RPMI8226 (cell line): ENCODE measurements at places on chromosomes 1 and 21.

DNA sequence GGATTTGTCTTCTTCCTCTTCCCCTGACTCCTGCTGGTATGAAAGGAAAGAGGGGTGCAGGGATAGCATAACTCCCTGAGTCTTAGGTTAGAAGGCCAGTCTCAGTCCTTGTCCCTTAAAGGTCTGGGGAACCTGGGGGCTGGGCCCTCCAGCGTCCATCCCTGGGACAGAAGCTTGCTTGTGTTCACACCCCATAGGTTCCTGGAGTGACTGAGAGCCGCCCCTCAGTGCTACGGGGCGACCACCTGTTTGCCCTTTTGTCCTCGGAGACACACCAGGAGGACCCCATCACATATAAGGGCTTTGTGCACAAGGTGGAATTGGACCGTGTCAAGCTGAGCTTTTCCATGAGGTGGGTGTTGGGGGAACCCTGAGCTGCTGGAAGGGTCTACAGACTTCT, 13.1 kb downstream of the RHOC start:
- no peak for DNase-seq

DNA sequence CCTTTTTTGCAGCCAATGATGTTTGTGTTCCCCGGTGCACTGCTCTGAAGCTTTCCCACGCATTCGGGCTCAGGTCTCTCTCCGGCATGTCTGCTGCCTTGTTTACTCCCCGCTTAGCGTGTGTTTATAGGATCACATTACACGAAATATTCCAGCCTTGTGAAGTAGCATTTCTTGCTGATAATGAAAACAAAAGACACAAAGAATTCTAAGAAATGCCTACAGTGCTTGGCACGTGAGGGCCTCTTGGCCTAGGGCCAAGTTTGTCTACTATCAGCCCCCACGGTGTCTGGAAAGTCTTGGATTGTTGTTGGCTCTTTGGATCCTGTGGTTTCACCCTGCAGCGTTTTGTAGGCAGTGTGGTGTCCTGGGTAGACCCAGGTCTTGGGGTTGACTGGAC, 11.2 kb upstream of the GSTM4 start:
- DNase-seq, result no peak

DNA sequence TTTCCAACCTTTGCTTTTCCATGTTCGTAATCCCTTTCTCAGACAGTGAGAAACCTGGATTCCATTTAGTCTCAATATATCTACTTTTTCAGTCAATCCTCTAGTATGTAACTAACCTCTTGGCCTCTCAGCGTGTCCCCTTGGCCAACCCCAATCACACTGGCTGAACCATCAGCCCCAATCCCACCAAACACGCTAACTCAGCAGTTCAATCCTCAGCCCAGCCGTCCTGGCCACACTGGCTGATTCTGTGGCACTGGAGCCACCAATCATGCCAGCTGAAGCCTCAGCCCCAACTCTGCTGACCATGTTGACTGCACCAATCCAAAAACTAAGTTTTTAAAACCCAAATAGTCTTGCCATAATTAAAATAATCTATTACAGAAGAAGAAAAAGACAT, 6.6 kb upstream of the MGST3 start:
- DNase-seq, result no peak

DNA sequence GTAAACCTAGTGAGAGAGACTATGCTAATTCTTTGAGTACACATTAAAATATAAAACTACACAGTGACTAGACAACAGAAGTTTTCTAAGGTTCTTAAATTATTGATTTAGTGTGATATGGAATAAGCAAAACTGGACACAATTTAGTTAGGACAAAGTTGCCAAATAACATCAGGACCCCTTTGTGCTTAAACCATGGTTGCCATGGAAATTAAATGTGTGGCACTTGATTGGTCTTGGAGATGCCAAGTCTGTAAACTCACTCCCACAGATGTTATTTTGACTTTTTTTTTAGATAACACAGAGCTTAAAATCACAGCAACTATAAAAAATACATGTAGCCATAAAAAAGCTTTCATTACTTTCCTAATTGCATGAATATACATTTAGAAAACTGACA, 234.6 kb downstream of the BRINP3 start:
- no peak for DNase-seq
